Hippocampal formation (tissue), 2 donors: ENCODE measurements at places on chromosomes 3 and 15.

DNA sequence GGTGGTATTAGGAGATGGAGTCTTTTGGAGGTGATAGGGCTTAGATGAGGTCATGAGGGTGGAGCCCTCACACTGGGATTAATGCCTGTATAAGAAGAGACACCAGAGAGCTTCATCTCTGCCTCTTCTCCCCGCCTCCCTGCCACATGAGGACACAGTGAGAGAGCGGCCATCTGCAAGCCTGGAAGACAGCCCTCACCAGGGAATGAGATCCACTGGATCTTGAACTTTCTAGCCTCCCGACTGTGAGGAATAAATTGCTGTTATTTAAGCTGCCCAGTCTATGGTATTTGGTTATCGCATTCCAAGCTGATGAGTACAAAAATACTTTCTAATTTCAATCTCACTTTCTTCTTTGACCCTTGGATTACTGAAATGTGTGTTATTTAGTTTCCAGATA lies 121.4 kb downstream of the OCA2 start:
- no peak for DNase-seq

- DNase-seq: no peak
Observed at GRCh38 chr15:60551147-60551780, 72.3 kb upstream of the ICE2 start.

DNA sequence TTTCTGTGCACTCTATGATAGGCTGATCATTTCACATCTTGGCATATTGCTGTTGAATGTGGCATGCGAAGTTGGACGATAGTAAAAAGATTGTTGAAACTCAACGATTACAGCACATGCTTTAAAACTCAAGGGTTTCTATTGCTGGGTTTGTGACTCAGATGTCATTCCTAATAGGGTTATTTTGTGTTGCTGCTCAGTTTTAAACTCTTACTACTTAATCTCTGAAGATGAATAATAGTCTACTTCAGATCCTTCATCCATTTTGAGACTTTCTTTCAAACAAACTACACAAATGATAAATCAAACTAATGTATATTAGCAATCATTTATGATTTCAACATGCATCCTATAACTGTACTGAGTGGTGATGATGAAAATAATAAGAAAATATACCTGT lies 71.3 kb upstream of the MBNL1 start:
- DNase-seq: no peak

- DNase-seq: no peak
Observed at GRCh38 chr3:122875547-122876127, 80.8 kb downstream of the SLC49A4 start.

GRCh38 chr3:170360466-170360865 lies 3.0 kb downstream of the SKIL start:
- DNase-seq: no peak

- DNase-seq: no peak
Observed at GRCh38 chr15:99503411-99503810, 62.4 kb upstream of the MEF2A start.

- no peak for DNase-seq
Observed at GRCh38 chr3:76310089-76310488, 524.7 kb upstream of the ZNF717 start.

GRCh38 chr3:7640787-7641186 lies 779.9 kb downstream of the GRM7 start:
- no peak for DNase-seq

GRCh38 chr15:47412136-47412535 lies 305.2 kb upstream of the SEMA6D start:
- no peak for DNase-seq

- DNase-seq: no peak
Observed at GRCh38 chr3:169404520-169404890, 259.0 kb downstream of the MECOM start.

DNA sequence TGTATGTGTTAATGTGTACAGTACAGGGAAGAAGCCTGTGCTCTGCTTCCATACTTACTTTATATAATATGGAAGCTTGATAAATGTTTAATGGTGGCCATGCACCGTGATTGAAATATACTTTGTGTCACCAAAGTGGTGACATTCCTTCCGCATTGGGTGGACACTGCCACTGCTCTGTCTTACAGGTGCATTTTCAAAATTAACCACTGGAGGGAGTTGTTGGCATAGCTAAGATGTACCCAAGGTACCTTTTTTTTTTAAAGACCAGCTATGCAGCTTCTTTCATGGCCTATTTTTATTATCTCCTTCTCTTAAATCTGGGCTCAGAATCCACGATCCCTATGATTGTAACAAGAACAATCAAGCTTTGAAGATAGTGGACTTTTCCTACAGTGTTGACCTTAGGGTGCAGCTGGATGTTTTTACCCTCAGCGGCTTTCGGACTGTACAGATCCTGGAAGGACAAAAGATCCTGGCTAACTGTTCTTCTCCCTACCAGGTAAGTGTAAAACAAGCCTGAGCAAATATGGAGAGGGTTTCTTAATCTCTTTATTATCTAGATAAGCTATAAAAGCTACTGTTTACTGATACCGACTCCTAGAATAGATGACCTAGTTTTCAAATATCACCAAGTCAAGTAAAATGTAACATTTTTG lies 21.6 kb upstream of the PAK6 start:
- peak; percentile 73 for DNase-seq

DNA sequence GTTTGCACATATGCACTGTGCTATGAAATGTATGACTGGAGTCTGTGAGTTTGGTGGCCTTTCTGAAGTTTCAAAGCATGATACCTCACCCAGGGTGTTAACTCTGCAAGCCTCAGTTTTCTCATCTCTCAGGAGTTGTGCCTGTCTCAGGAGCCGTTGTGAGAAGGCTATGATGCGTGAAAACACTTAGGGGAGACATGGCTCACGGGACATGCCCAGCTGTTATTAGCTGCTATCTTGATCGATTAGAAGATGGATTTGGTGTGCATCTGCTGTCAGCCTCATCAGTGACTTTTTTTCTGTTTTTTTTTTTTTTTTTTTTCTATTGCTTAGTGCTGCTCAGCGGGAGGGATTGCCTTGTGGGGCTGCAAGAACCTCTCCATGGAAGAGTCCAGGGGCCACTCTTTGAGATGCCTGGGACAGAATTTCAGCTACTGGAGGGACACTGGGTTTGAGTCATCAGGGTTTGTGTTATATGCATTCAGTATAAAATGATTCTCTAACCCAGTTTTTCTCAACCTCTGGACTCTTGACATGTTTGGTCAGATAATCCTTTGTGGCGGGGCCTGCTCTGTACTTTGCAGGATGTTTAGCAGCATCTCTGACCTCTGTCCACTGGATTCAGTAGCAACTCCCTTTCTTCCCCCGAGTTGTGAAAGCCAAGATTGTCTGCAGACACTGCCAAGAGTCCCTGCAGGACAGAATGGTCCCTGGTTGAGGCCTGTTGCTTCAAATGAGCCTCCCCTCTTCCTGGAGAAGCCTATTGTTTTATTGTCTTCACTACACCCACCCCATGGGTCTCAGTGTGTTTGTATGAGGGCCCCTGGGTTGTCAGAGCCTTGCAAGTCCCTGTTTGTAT lies 181.4 kb downstream of the CACNA2D3 start:
- DNase-seq: no peak

DNA sequence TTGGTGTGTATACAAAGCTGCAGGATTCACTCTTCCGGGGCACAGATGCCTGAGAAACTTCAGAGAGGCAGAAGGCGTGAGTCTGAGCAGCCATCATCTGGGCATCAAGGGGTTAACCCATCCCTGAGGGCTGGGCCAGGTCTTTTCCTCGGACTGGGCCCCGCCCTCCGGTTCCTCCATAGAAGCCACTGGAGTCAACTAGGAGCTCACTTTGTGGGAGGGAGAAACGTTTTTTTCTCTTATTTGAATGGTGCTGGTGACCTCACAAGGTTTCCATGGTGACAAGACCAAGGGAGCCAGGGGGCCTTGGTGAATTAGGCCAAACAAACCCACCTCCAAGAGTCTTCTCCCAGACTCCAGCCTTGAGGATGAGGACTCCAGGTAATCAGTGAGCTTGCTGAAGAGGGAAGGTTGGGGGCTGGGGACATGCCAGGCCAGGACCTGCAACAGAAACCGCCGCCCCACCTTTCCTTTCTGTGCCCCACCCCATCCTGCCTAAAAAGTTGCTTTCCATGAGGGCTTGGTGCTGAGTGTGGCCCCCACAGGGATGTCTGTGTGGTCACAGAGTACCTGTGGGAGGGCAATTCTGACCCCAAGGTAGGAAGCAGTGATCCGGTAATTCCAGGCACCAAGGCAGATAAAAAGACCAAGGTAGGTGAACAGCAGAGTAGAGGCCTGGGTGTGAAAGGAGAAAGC lies 14.8 kb upstream of the INSYN1 start:
- no peak for DNase-seq

DNA sequence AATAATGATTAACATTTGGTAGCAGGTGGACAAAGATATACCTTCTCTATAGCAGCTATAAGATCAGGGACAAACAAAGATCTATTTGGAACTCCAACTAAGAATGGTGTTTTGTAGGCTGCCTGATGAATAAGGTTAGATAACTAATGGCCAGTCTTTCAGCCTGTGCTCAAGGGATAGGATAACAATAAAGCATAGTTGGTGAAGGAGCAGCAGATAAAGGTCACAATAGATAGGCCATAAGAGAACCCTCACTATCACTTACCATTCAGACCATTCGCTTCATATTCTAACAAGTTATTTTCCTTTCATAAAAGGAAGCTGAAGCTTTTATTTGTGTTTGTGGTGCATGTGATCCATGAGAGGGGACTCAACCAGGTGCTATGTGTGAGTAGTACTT lies 19.8 kb downstream of the EPM2AIP1 start:
- no peak for DNase-seq

- no peak for DNase-seq
Observed at GRCh38 chr3:124132813-124133212, 140.9 kb upstream of the ROPN1 start.

DNA sequence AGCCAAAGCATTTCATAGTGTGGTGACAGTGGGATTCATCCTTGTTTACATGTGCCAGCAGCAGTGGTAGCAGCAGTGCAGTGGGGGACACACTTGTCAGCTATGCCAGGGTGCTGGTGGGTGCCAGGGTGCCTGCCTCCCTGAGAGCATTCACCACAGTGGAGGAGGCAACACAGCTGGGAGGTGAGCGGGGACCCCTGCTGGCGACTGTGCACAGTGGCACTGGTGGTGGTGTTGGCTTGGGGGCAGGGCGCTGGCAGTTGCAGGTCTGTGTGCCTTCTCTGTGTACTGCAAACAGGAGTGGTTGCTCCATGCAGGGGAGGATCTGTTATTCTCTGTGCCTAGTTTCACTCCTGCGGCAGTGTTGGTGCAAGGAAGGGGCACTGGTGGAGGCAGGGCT lies 41.2 kb downstream of the CEP63 start:
- no peak for DNase-seq

- peak; percentile 8 for DNase-seq
Observed at GRCh38 chr3:19046440-19046839, 101.9 kb upstream of the KCNH8 start.

GRCh38 chr3:186529201-186529999 lies 14.8 kb downstream of the CRYGS start:
- no peak for DNase-seq

GRCh38 chr3:184229394-184230080 lies at the start of gene VWA5B2:
TSS of gene VWA5B2 (plus strand) at chr3:184229585. CDS start at chr3:184230529, 944 bp downstream.
- peak; percentile 15 for DNase-seq

DNA sequence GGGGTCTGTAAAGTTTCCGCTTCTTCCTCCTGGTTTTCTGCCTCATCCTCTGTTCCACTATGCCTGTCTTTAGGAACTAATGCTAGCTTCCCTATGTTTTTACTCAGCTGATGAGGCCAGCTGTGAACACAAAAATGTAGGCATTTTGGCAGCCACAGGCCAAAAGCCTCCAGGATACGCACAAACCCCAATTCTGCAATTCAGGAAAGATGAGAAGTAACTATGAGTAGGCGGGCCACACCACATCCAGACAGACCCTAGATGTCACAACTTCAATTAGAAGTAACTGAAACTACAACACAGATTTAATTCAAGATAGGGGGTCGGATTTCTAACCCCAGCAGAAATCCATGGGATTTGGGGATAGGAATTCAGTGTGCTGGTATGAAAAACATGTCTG lies 11.9 kb downstream of the CA12 start:
- no peak for DNase-seq

DNA sequence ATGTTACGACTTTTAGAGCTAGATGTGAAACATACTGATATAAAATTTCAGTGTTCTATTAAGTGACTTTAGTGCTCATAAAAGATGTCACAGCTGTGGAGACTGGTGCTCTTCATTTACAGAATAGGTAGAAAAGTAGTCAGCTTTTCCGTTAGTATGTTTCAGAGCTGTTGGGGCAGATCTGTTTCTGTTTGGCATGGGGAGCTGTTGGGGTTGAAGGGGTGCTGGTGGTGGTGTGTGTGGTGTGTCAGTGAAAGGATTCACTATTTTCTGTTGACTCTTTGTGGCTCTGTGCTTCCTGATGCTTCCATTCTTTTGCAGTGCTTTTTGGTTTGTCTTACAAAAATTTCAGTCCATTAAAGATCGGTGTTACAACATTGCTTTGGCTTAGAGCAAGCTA lies 3.2 kb downstream of the UBE2E2 start:
- DNase-seq: no peak

DNA sequence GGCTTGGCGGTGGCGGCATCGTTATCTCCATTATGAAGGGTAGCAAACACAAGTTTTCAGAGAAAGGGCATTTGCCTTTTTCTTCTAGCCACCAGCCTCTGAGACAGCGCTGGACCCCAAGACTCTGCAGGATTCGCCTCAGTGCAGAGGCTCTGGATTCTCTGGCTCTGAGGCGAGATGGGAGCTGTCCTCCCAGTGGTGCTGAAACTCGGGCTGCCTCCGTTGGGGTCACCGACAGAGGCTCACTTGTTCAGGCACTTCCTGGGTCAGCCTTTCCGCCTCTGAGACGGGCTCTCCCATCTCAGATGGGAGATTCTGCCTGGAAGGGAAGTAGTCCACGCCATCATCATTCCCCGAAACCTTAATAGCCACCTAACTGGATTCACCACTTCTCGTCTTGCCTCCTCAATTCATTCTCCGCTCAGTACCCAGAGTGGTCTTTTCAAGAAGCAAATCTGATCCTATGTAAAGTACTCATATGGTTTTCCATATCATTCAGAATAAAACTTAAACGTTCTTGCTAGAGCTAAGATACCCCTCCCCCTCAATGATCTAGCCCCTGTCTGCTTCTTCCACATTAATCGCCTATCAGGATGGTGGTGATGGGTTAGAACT lies 76.9 kb downstream of the RHCG start:
- peak; percentile 18 for DNase-seq

DNA sequence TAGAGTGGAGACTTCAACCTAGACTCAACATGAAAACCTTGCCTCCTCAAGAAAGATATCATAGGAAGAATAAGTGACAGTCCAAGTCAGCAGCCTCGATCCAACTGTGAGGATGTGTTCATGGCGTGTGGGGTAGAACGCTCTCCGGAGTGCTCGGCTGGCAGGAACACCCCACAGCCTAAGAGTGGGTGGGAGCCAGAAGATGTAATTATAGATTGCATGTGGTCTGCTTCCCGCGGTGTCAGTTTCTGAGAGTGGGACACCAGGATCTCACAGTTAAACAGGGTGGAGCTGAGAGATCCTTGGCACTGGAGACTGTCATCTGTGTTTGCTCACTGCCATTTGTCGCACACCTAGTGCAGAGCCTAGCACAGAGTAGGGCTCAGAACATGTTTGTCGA lies 158.0 kb downstream of the CTNNB1 start:
- DNase-seq: no peak

GRCh38 chr15:49741712-49742111 lies 120.9 kb downstream of the DTWD1 start:
- DNase-seq: no peak

- no peak for DNase-seq
Observed at GRCh38 chr3:75048650-75049049, 434.2 kb upstream of the CNTN3 start.

- DNase-seq: no peak
Observed at GRCh38 chr15:100981086-100981485, 61.9 kb downstream of the LRRK1 start.

GRCh38 chr3:140206196-140207040 lies 271.4 kb downstream of the CLSTN2 start:
- no peak for DNase-seq
